ENCODE measurements at places on chromosomes 12 and 14.
A peak's percentile ranks its signal among the peaks of the same experiment; 100 is the strongest.

GRCh38 chr12:10033783-10034545 is 3.5 kb downstream of the CLEC9A start:
- H3K4me3 ChIP-seq, result no peak overlapping the region
- no peaks in the 10 kb centered on the region for H3K27me3 ChIP-seq
- no peak for DNase-seq
- H3K4me1 ChIP-seq, result no peaks in the 10 kb centered on the region

GRCh38 chr12:63149909-63150712 is 890 bp downstream of the AVPR1A start:
- peak overlapping the region; percentile 28 for H3K27ac ChIP-seq
- no peaks in the 10 kb centered on the region for H3K36me3 ChIP-seq
- H3K4me1 ChIP-seq, result no peaks in the 10 kb centered on the region
- peaks cover 3% of the 10 kb centered on the region for H3K27me3 ChIP-seq
- DNase-seq, result no peak

- no peaks in the 10 kb centered on the region for H3K27me3 ChIP-seq
- no peak for DNase-seq
- H3K4me1 ChIP-seq, result no peaks in the 10 kb centered on the region
- no peak overlapping the region for H3K4me3 ChIP-seq
Observed at GRCh38 chr14:76937181-76938091, 91.1 kb downstream of the IRF2BPL start.

GRCh38 chr14:89024691-89025090 is 200.2 kb downstream of the TTC8 start:
- peaks cover 7% of the 10 kb centered on the region for H3K27me3 ChIP-seq
- DNase-seq, result no peak
- no peak overlapping the region for H3K4me3 ChIP-seq
- peaks cover 6% of the 10 kb centered on the region for H3K4me1 ChIP-seq
- no peaks in the 10 kb centered on the region for H3K36me3 ChIP-seq

GRCh38 chr12:75478116-75478794 is 2.3 kb upstream of the GLIPR1 start:
- no peaks in the 10 kb centered on the region for H3K36me3 ChIP-seq
- H3K4me1 ChIP-seq, result no peaks in the 10 kb centered on the region
- H3K4me3 ChIP-seq, result no peak overlapping the region

Data from breast epithelium (tissue), 4 donors.